WERI-Rb-1 (cell line): ENCODE measurements at places on chromosomes 1 and 21.
A peak's percentile ranks its signal among the peaks of the same experiment; 100 is the strongest.

DNA sequence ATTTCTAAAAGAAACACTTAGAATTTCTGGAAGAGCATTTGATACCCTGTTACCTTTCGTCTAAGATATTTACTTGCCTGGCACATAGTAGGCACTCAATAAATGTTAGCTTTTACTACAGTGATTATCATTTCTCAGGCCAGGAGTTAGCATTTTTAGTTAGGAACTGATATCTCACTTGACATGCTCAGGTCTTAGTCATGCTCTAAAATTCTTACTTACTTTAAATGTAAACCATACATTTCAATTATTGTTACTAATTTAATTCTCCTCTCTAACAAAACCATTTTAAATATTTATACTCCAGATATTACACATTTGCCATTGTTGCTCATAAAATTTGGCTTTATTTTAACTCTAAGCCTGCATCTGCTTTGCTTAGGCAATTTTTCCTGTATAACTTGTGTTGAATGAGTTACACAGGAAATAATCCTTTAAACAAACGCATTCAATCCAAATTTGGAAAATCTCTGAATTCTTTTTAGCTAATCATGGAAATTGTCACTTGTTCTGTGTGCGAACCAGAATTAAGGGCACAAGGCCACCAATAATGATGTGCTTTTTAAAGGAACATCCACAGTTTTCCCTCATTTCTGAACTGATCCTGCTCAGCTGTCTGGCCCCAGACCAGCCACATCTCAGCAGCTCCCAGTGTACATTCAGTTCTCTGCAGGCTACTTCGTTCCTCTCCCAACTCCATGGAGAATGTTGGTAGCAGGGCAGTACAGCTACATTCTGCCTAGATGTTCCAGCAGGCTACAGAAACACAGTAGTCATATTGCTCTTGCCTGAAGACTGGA lies 15.6 kb downstream of the NIBAN1 start:
- DNase-seq: no peak

- no peak for DNase-seq
These were observed 20.6 kb downstream of the MYOG start for GRCh38 chr1:203065191-203065590.

GRCh38 chr1:186502087-186502486 lies 41.2 kb upstream of the PDC start:
- DNase-seq: no peak

- DNase-seq: no peak
These were observed 215.5 kb downstream of the RWDD3 start for GRCh38 chr1:95449516-95449915.

DNA sequence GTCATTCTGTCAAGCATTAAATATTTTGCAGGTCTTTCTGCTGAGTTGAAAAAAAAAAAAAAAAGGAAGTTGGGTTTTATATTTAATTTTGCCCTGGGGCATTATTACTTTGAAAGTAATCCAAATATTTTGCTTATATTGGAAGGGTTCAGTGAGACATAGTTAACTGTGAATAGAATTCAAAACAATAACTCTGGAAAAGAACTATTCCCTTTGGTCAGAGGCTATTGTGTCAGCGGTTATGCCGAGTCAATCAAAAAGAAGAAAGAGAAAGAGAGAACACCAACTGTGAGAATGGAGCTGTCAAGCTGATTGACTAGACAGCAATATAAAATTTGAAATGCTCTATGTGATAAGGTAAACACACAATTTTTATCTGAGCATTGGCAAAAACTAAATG lies 761.7 kb downstream of the ADGRL2 start:
- no peak for DNase-seq

- DNase-seq: no peak
These were observed 488 bp downstream of the SLC35D1 start for GRCh38 chr1:67053535-67053784.

- no peak for DNase-seq
These were observed 423.0 kb downstream of the RPS6KC1 start for GRCh38 chr1:213474054-213474453.

GRCh38 chr1:77594366-77595112 lies 87.9 kb downstream of the ZZZ3 start:
- DNase-seq: no peak

- no peak for DNase-seq
These were observed 91.7 kb upstream of the DSCAM start for GRCh38 chr21:40938611-40939010.

DNA sequence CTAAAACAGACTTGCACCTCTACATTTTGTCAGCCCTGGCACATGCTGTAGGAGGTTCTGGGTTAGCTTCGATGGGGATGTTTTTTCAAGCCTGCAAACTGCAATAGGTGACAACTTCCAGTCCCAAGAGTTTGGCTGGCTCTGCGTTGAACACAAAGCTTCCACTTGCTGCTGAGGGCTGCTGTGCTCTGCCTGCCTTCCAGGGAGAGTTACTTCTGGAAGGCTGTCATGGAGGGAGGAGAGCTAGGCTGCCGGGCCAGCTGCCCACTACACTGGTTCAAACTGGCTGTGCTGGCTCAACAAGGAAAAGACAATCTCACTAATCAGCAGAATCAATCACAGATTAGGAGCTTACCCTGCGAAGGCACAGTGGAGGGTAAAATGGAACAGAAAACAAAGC lies 46.7 kb upstream of the PPP2R5A start:
- peak; percentile 85 for DNase-seq

GRCh38 chr1:37484325-37485051 lies 10.1 kb downstream of the ZC3H12A start:
- DNase-seq: no peak
